ENCODE measurements at places on chromosomes 7 and 10.

DNA sequence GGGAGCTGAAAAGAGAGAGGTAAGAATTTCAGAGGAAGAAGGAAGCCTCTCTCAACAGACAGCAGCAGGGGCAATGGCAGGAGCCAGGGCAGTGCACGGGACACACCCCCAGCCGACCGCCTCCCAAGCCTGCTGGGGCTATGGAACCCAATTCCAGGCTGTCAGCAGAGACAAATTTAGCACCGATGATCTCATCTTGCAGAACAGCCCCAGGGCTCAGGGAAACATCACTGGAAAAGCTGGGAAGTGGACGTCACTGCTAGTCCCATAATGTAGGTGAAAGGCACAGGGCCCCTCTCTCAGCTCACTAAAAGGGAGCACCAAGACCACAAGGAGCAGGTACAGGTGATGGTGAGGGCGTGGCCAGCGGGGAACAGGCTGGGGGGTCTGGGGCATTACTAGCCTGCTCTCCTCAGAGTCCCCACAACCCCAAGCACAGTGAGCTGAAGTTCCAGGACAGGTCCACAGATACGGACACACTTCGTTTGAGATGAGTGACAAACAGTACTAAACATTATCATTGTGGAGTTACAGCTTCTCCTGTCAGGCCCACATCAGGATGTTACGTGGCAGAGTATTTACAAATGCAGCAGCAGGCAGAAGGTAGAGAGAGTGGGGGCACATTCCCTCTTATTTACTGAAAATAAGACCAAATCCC is 103.7 kb downstream of the PLXNA4 start:
- DNase-seq, result no peak

GRCh38 chr10:62058896-62059216 is 157.4 kb downstream of the ARID5B start:
- no peak for DNase-seq

DNA sequence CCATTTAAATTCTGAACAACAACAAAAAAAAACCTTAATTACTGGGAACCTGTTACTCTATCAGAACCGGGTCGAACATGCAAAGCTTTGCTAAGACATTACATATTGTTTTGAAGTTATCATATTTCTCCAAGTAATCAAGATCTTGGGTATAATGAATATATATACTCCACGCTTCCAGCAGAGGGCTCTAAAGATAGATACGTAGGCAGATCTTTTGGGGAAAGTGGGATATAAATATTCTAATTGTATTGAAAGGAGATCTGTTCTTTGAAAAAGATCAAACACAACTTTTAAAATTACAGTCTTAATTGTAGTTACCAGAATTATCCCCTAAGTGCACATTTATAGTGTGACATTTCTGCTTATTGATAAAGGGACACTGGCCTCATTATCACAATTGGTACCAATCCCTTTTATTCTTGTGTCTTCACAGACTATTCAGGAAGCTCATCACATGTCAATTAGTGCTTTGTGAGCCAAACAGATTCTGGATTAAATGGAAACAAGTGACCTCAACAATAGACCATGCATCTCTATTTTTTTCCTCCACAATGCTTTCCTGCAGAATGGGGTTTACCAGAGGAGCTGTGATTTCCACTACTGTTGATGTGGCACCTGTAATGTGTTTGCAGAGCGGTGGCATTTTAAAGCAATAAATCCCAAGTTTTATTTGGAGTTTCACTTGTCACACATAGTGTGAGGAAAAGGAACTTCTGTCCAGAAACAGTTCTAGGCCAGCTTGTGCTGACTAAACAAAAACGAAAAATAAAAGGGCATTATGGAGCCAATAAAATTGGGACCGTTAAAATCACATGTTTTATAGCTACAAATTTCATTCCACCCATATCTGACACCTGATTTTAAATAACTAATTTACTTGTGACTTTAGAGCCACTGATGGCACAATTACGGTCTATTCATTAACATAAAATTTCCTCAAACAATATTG is 122.4 kb downstream of the CTTNBP2 start:
- DNase-seq, result no peak

DNA sequence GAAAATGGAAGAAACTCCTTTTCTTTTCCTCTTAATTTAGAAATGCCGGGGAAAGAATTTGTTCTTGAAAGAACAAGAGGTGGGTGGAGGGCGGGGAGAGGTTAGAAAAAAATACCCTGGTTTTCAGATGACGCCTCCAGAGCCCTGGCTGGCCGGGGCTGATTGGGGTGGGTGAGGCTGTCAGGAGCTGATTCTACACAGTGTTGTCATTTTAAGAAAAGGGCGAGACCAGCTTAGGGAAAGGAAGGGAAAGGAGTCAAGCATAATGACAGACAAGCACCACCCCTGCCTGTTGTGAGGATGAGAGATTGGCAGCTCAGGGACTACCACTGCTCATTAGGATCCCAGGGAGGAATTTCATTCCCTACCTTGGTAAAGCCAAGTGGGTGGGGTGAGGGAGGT is 9.9 kb upstream of the FAM180A start:
- no peak for DNase-seq

DNA sequence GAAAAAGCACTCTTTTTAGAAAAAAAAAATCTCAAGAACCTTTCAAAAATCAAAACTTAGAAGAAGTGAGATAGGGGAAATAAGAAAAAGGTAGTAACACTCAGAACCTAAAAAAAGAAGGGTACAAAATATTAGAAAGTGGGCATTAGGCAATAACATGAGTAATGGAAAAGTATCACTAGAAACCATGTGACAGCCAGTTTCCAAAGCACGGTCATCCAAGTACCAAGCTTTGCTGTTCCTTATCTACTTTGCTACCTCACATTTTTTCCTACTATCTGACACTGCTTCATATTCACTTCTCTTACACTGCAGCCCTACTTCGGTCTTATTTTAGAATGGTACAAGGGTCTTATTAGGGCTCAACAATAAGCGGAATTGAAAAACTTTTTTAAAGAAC is 30.3 kb downstream of the IMMP2L start:
- no peak for DNase-seq

All from CD4-positive, alpha-beta T cell treated with Interferon gamma for 1 hour (primary cell).